Inflammatory macrophage treated with lipopolysaccharide for 4 hours (primary cell): ENCODE measurements at places on chromosomes 11 and 22.

- DNase-seq, result no peak
These were observed 277.3 kb downstream of the RAB38 start for GRCh38 chr11:87897921-87898320.

- peak; percentile 87 for DNase-seq
These were observed 29.8 kb upstream of the CRTAM start for GRCh38 chr11:122808478-122808869.

- DNase-seq, result no peak
These were observed 77.5 kb downstream of the MICAL3 start for GRCh38 chr22:17946662-17947367.

DNA sequence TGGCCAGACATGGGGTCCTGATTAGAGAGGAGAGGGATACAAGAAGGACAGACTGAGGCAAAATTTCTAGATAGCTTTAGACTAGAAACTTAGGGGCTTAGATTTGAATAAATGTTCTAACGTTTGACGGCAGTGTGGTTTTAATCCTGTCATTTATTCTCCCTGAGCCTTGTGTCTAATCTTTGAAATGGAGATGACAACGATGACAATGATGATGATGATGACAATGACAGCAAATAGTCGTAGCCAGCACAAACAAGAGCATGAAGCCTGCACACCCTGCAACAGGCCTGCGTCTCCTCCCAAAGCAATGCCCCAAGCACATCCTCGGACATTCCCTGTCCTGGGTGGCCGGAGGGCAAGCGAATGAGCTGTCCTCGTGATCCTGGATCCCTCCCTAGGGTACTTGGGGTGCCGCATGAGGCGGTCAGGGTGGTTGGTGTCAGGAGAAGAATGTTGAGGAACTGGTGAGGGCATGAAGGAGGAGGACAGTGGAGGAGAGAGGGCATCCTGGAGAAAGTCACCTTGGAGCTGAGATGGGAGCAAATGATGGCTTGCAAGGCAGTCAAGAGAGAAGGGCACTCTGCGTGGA lies 502.1 kb upstream of the B3GAT1 start:
- no peak for DNase-seq

- no peak for DNase-seq
These were observed 13.2 kb upstream of the CSF2RB start for GRCh38 chr22:36900225-36900624.

- no peak for DNase-seq
These were observed 2.6 kb upstream of the OR51B6 start for GRCh38 chr11:5348551-5349194.

- peak; percentile 49 for DNase-seq
These were observed 935 bp downstream of the QSER1 start for GRCh38 chr11:32893343-32894148.

DNA sequence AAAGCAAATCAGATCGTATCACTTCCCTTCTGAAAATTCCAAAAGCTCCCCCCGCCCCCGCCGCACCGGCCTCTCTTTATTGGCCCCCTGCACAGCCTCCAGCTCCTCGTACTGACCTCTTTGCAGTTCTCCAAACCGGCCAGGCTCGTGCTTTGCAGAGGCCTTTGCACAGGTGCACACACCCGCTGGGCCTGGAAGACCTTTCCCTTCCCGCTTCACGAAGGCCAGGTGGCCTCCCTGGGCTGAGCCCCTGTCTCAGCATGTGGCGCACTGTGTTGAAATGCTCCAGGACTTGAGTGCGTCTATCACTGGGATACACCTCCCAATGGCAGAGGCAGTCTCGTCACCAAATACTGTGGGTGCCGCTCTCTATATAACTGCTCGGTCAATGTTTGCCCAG lies 13.2 kb upstream of the ADA2 start:
- no peak for DNase-seq

DNA sequence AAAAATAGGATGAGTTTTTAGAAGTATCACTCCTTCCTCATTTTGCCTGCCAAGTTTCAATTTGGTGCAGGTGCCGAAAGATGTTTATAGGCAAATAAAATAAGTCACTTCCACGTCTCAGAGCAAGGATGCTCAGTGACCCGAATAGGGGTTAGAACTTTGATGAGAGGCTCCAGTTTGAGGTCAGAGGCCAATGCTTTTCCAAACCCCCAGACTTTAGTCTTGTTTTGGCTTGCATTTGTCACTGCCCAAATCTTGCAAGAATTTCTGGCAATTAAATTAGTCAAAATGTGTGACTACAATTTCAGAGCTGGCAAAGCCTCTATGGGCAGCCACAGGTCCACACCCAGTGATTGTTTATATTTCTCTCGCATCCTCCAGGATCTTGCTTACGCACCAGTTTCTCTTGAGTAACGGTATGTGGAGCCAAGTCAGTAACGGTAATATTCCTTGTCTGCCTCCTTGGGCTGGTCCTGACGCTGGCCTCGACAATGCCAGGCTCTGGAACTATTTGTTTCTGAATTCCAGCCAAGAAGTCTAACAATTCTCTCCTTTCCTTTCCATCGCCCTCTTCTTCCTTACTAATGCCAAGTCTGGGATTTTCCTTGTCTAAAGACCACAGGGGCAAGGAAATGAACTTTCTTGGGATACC lies 9.9 kb upstream of the NUP160 start:
- no peak for DNase-seq

GRCh38 chr11:32056438-32056837 lies 34.4 kb upstream of the RCN1 start:
- peak; percentile 26 for DNase-seq

DNA sequence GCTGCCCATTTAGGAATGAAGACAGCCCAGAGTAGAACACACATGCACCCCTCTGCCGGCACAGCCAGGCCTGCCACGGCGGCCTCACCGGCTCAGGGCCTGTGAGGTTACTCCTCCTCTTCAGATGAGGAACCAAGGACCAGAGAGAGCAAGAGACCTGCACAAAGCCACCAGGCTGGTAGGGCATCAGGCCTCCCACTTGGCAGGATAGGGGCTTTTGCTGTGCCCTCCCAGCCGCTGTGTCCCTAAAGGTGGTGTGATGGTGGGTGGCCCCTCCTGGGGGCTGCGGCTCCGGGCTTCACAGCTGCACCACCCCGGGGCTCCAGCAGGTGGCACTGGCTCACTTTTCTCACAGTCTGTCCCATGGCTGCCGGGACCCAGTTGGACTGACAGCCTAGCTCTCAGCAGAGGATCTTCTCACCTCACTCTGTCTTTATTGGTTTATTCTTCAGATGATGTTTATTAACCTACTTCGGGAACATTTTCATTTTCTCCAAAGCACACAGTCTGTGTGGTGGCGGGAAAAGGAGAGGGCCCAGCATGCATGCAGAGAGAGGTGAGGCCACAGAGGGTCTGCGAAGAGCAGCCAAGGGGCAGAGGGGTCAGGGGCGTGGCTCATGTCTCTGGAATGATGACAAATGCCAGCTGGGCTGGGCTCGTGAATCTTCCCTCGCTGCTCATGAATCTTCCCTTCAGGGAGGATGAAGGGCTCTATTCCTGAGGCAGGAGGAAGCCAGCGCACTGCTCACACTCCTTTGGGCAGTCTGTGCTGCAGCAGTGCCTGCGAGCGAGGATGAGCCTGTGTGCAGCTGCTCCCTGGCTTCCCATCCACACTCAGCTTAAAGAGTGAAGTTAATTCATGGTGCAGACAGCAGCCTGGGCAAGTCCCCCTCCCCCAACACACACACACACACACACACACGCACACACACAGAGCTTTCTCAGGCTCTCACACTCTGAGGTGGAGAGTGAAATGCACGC lies 101.1 kb upstream of the PITPNB start:
- peak; percentile 16 for DNase-seq

- no peak for DNase-seq
These were observed 1198.7 kb downstream of the BRD1 start for GRCh38 chr22:48628891-48629543.

DNA sequence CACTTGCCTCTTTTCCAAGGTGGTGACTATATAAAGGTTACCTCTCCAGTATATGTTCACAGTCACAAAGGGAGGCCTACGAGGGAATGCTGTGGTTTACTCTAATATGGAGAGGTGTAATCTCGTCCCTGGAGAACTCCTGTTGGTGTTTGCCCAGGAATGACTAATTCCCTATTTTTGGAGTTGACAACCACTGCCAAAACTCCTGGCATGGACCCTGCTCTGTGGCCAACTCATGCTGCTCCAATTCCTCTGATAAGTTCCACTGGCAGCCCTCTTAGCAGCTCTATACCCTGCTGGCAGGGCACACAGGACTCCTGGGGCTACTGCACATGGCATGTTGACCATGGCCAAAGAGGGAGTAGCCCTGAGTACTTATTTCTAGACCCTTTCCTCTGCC lies 418.7 kb upstream of the ANO5 start:
- no peak for DNase-seq

DNA sequence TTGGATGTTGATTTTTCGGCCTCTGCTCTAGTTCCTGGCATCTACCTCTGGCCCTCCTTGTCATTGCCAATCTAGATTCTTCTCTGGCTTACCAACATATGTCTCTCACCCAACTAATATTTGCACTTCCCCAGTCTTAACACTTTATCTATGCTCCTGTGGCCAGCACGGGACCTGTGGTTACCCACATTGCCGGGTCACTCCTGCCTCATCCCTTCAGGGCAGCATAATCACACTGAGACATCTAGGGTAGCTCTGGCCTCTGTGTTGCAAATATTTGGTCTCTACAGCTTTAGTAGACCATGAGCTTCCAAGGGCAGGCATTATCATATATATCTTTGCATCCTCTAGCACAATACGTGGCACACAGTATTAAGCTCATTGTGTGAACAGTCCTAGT lies 182.0 kb upstream of the ARHGAP20 start:
- no peak for DNase-seq

- DNase-seq, result no peak
These were observed 29.9 kb downstream of the NLRP14 start for GRCh38 chr11:7050191-7050590.

GRCh38 chr11:79902493-79902892 lies 461.7 kb upstream of the TENM4 start:
- DNase-seq, result no peak

GRCh38 chr11:62889484-62890437 lies 9.1 kb downstream of the SLC3A2 start:
- no peak for DNase-seq
